ENCODE measurements at places on chromosomes 1 and 21.
A peak's percentile ranks its signal among the peaks of the same experiment; 100 is the strongest.

DNA sequence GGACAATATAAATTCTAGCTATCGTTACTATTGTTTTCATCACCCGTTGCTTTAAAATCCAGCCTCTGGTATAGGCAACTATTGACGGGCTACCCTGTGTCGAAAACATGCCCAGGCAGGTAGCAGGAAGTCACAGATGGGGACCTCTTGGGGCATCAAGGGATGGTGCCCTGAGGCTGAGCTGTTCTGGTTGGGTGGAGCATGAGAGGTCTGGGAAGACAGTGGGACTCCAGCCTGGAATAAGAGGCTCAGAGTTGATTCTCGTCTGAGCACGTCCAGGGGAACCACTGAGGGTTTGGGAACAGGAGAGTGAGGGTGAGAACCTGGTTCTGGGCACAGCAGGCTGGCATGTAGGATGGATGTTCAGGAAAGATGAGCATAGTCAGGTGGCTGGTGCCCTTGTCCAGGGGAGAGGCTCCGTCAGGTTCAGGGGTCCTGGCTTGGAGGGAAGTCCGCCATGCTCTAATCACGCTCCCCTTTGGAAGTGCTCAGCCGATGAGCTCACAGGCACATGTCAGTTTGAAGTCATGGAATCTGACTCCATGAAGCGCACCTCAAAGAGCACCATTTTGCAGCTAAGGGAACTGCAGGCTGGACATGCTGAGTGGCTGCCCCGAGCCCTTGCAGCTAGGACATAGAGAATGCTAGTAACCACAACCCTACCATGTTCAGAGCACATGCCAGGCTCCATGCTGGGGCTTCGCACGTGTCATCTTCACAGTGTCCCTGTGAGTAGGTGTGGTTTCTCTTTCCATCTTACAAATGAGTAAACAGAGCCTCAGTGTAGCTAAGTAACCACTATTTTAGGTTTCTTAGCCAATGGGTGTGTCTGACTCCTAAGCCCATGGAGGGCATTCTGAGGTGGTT, 21.0 kb downstream of the PCSK9 start:
- no peak for DNase-seq

- DNase-seq: no peak
These were observed 35.9 kb downstream of the ZNF496 start for GRCh38 chr1:247295746-247296145.

DNA sequence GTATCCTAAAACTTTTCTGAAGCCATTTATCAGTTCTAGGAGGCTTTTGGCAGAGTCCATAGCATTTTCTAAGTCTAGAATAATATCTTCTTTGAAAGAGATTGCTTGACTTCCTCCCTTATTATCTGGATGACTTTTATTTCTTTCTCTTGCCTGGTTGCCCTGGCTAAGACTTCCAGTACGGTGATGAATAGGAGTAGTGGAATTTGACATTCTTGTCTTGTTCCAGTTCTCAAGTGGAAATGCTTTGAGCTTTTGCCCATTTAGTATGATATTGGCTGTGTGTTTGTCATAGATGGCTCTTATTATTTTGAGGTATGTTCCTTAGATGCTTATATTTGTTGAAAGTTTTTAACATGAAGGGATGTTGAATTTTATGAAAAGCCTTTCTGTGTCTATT, 1647.9 kb downstream of the PLA2G4A start:
- no peak for DNase-seq

DNA sequence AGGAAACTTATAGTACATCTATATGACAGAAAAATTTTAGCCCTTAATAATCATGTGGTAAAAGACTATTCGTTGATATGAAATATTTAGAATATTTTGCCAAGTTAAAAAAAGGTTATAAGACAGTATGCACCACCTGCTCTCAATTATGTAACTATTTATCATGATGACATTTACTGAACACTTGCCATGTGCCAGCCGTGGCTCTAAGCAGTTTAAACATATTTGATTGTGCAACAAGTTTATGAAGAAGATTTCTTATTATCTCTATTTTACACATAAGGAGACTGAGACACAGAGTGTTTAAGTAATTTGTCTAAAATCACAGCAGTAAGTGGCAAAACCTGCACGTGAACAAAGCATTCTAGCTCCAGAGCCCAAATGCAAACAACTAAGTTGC, 199.3 kb upstream of the JUN start:
- DNase-seq: no peak

DNA sequence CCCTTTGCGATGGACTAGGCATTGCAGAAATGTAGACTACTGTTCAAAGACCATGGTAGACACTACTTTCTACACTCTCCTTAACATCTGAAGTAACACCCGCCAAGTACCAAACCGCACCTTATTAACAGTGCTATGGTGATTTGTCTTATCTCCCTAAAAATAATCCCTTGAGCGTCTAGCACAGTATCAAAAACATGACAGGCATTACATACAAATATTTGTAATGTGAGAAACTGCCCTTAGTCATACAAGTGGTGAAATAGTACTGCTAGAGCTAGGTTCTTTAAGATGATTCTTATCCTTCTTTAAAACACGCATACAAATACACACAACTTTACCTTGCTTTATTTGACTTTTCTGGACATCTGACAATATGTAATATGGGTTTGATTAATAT, 27.2 kb downstream of the PUM1 start:
- DNase-seq: no peak

- DNase-seq: no peak
These were observed 44.7 kb downstream of the MSH4 start for GRCh38 chr1:75841421-75841820.

DNA sequence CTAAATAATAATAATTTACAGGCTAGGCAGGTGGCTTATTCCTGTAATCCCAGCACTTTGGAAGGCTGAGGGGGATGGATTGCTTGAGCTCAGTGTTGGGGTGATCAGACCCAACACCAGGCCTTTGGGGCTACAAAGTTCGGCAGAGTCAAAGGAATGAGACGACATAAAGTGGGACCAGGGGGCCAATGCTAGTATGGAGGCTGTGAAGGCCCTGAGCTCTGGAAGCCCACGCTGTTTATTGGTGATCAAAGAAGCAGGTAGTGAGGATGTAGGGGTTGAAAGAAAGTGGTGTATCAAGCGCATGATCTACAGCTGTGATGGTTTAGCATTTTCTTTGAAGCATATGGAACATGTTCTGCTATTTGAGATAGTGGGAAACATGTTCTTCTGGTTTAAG, 5.6 kb downstream of the BTBD8 start:
- DNase-seq: no peak

DNA sequence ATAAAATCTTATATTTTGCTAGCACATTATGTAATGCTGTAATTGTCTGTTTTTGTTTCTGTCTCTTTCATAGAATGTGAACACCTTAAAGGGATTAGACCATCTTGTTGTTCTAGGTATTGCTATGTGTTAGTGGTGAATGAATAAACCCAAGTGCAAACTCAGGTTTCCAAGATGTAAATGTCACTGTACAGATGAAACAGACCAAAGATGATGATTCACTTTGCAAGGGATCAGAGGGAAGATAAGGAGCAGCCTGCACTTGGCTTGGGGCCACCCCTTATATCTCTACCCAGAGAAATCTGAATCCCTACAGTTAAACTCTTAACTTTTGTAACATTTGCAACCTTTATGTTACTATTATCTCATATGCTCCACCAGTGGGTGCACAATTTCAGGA, 25.4 kb downstream of the UROD start:
- DNase-seq: no peak

DNA sequence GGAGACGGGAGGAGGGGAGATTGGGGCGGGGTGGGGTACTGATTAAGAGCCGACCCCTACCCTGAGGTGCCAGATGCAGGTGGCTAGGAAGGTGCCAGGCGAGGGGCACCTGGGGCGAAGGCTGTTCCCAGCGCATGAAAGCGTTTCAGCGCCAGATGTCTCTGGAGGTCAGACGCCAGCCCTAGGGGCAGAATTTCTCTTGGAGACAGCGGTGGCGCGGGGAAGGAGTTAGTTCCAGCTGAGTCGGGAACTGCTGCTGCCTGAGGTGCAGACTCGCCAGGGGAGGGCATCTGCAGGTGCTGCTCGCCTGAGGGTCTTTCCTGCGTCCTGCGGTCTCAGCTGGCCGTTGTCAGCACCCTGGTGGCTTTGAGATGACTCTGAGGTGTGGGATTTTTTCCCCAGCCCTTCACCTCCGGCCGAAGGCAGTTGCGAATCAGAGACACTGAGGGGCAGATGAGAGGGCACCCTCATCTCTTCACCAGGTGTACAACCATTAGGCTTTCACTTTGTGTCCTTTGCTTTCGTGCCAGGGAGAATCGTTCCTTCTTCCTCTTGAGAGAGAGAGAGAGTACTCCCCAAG, 539 bp downstream of the CGN start:
- no peak for DNase-seq

DNA sequence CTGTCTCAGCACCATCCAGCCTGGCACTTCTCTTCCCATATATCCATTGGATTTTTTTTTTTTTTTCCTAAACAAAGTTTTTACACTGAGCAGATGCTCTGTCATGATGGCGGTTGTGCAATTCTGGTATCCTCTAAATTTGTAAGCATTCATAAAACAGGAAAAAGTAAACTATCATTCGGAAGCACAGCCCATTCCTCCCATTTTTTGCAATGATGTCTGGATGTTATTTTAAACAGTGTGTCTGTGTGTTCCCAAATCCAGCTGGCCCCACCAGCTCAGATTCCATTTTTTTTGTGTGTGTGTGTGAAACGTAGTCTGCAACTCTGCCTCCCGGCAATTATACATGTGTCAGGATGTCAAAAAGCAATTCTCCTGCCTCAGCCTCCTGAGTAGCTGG, 33.5 kb downstream of the PDPN start:
- DNase-seq: no peak

- no peak for DNase-seq
These were observed 191.9 kb downstream of the AK5 start for GRCh38 chr1:77473690-77474089.

GRCh38 chr1:18112611-18113010, 5.0 kb downstream of the IGSF21 start:
- DNase-seq: no peak

GRCh38 chr1:42961312-42962091, 2.8 kb upstream of the SLC2A1 start:
- DNase-seq: no peak

GRCh38 chr1:211613108-211613947, 34.4 kb upstream of the SLC30A1 start:
- peak; percentile 52 for DNase-seq

DNA sequence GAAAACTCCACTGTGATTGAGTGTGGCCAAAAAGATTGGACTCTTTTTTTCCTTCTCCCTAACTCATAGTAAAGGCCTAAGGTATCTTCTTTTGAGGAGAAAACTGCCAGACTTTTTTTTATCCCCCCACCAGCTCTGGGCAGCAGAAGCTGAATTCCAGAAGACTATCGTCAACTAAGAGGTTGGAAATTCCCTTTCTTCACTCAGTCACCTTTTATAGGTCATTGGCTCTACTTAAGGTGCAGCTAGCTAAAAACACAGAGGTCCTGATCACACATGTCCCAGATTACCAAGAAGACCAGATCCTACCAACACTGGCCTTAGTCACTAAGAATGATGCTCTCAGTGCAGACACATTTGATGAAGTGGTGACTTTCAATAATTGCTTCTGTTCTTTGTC, 1441.2 kb downstream of the PLA2G4A start:
- DNase-seq: no peak

GRCh38 chr1:244917073-244917670, 52.8 kb upstream of the HNRNPU start:
- no peak for DNase-seq

DNA sequence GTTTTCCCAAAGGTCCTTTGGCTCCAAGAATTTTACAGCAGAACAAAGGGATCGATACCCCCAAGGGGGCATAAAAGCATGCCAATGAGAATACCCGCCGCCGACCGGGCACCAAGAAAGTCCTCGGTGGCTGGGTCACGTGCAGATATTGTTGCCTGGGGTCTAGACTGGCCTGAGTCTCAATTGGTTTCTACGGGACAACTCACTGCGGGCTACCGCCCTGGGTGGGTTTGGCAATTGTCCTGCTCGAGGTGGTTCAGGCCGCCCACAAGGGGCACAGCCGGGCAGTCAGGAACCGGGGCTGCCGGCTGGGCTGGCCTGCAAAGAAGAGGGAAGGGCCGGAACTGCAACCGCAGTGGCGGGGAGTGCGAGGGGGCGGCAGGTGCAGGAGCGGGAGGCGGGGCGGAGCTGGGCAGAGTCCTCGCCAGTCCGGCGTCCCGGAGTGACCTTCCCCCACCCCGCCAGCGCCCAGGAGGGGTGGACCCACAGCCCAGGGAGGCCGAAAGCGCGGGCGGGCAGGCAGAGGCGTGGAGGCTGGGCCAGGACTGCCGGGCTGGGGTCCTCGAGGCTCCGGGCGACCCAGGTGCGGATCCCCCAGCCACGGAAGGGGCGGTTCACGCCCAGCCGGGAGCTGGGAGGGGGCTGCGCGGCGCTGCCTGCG, 926 bp upstream of the ATP1B1 start:
- DNase-seq: peak; percentile 77

DNA sequence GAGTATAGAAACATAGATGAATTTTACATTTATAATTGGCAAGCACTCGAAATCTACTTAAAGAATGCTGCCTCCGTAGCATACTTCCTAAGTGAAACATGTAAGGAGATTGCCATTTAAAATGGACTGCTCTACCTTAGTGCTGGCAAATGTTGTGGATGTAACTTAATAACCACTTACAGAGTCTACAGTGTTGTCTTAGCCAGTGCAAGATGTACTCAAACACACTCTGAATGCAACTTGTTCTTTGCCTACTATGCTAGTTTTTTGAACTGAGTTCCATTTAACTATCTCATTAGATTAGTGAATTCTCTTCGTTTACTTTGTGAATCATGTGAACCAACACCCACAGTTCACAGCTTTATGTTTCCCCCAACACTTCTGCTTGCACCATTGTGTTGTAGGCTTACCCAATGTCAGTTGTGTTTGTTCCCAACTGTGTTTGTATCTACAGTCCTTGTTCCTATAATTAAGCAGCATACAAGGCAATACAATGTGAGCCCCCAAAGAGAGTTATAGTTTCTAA, 345.5 kb upstream of the LYPLAL1 start:
- no peak for DNase-seq

GRCh38 chr1:119870917-119871596, 25.3 kb downstream of the ADAM30 start:
- DNase-seq: peak; percentile 50

- DNase-seq: no peak
These were observed 150.7 kb downstream of the KCTD3 start for GRCh38 chr1:215717677-215718426.

GRCh38 chr1:209996348-209996747, 58.3 kb downstream of the SYT14 start:
- DNase-seq: no peak

DNA sequence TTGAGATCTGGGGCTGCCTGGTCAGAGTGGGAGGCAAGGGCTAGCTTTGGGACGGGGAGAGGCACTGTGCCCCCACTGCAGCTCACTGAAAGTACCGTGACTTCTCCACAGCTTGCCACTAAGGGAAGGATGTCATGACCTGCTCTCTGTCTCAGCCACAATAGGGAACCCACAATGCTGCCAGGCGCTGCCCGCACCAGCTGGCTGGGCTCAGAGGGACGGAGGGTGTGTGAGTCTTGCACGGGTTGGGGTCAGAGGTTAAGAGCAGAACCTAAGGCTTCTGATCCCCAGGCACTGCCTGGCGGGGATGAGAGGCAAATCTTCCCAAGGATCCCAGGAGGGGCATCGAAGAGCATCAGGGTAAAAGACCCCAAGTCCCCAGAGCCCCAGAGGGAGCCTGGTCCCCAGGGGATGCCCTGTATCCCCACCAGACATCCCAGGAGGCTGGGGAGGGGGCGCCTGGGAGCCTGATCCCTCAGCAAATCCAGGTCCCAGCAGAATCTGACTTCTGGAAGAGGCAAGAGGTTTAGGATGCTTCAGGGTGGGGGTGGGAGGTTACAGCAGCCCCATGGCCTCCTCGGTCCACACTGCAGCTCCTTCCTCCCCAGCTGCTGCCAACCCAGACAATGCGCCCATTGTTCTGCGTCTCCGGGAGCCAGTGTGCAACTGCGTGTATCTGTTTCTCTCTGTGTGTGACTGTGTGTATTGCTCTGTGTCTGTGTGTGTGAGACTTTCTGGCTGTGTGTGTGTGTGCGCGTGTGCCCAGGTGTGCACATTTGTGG, 2.0 kb upstream of the MARCKSL1 start:
- DNase-seq: peak; percentile 62
